WTC11 (cell line): ENCODE measurements at places on chromosomes 7 and 10.

- DNase-seq, result no peak
Measured at GRCh38 chr10:75910032-75910431, 478.6 kb downstream of the LRMDA start.

- DNase-seq, result no peak
Measured at GRCh38 chr7:68828575-68828974, 769.7 kb upstream of the AUTS2 start.

DNA sequence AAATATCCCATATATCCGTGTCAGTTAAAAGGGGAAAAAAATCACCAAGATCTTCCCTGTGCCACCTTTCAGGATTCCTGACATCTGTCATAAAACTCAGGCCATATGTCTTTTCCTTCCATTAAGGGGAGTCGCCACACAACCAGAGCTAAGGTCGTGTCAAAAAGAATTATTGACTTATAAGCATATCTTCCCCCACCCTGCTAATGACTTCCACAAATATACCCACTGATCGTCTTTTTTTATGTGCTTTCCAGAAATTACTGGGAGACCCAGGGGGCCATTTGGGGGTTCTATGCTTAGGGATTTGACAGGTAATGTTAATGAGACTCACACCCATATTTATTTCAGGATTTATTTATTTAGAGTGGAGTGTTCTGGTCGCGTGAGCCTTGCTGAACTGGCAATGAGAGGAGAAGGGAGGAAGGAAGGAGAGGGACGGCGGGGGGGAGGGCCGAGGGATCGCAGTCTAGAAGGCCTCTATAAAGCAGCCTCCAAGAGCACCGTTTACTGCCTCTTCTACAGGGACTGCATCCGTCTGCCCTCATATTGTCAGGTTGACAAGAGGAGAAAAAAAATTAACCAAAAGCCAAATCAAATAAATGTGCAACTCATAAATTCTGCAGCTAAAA, 135.7 kb upstream of the MGMT start:
- no peak for DNase-seq

DNA sequence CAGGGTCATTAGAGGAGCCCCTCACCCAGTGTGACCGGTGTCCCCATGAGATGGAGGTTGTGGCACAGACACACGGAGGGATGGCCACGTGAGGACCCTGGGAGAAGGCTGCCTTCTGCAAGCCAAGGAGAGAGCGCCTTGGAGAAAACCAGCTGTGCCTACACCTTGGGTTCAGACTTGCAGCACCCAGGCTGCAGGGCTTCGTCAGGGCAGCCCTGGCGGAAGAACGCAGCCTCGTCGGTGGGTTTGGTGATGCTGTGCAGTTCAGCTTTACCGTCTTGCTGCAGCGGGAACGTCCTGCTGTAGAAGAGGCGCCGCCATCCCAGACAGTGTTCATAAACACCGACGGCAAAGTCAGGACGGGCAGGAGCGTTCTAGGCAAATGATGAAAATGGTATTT, 89.3 kb downstream of the MGMT start:
- DNase-seq, result no peak

DNA sequence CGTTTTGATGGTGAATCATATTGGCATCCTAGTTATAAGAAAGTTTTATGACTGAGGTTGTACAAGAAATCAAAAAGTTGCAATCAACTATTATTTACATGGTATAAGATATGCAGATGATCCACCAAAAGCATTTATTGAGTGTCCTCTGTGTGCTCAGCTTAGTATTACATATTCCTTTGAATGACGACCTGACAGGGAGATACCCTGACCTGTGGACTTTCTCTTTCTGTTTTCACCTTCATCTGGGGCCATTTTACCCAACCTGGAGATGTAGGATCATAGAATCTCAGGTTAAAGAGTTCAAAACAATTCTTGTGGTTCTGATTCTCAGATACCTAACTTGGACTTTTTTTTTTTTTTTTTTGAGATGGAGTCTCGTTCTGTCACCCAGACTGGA, 269.1 kb upstream of the SORCS1 start:
- no peak for DNase-seq

- no peak for DNase-seq
Measured at GRCh38 chr7:70833726-70834125, 298.2 kb upstream of the GALNT17 start.

GRCh38 chr7:100764841-100765240, 31.4 kb downstream of the ZAN start:
- no peak for DNase-seq
